CD14-positive monocyte (primary cell): ENCODE measurements at places on chromosomes 3 and 15.
A peak's percentile ranks its signal among the peaks of the same experiment; 100 is the strongest.

- DNase-seq, result no peak
These were observed 34.4 kb downstream of the SYNM start for GRCh38 chr15:99139276-99139675.

- peak; percentile 36 for DNase-seq
These were observed 619 bp upstream of the CMTM8 start for GRCh38 chr3:32237670-32238452.

DNA sequence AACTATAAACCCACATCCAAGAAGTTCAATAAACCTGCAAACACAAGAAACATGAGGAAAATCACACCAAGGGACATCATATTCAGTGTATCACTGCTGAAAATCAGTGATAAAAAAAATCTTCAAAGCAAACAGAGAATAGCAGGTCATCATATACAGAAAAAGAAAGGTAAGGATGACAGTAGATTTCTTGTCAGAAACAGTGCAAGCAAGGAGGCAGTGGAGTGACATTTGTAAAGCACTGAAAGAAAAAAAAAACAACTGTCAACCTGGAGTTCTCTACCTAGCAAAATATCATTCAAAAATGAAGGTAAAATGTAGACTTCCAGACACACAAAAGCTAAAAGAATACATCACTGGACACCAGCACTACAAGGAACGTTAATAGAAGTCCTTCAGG is 71.5 kb downstream of the TRPC1 start:
- no peak for DNase-seq

- DNase-seq, result no peak
These were observed 222.6 kb downstream of the PDCD6IP start for GRCh38 chr3:34020726-34021680.

GRCh38 chr3:114827495-114827894 is 319.6 kb downstream of the ZBTB20 start:
- DNase-seq, result no peak

GRCh38 chr15:49627407-49627877 is 6.6 kb downstream of the DTWD1 start:
- DNase-seq, result no peak

DNA sequence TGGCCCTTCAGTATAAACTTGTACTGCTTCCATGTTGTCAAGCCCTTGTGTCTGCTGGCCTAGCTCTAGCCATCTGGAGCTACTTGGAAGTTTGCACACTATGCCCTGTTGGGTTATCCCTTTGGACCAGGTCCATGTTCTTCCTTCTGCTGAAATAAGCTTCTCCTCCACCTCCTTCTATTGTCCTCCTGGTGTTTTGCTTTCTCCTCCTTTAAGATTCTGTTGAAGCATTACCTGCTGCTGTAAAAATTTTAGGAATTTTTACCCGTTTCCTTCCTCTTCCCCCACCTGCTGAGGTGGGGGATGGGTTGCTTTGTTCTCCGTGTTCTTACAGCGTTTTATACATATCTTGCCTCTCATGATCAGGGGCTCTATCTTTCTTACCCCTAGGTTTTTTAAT is 51.7 kb downstream of the SH3GL3 start:
- DNase-seq, result no peak

- DNase-seq, result peak; percentile 67
These were observed 3.1 kb downstream of the ANXA2 start for GRCh38 chr15:60394689-60395097.

GRCh38 chr15:63870487-63871209 is 36.9 kb upstream of the HERC1 start:
- no peak for DNase-seq

DNA sequence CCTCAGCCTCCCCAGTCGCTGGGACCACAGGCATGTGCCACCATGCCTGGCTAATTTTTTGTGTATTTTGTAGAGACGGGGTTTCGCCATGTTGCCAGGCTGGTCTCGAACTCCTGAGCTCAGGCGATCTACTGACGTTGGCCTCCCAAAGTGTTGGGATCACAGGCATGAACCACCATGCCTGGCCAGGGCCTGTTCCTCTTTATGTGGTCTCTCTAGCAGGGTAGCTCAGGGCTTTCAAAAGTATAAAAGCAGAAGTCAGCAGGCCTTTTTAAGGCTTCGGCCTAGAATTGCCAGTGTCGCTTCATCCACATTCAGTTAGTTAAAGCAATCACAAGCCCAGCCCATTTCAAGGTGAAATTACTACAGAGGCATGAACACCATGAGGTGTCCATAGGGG is 7.6 kb downstream of the VHL start:
- DNase-seq, result peak; percentile 64
